ENCODE measurements at places on chromosomes 16 and 17. TPM values are rescaled to one million over a fixed set of nuclear protein-coding genes. Genes with fewer than 3 reads are reported as not detected.

The CRHR1 gene
- 0.17 TPM for total RNA-seq

The CBX2 gene
- total RNA-seq = 72.0 TPM

The DPEP2 gene
- not detected for total RNA-seq

DNA sequence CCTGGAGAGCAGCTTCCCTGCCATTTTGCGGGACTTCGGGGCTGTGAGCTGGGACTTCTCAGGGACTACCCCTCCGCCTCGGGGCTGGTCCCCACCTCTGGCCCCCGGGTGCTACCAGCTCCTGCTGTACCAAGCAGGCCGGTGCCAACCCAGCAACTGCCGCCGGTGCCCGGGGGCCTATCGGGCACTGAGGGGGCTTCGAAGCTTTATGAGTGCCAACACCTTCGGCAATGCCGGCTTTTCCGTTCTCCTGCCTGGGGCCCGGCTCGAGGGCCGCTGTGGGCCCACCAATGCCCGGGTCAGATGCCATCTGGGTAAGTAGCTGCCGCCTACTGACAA is 1.3 kb downstream of the ASPHD1 start:
- no peak for DNase-seq

- DNase-seq = no peak
These were observed 85.2 kb downstream of the GLG1 start for GRCh38 chr16:74521691-74522090.

DNA sequence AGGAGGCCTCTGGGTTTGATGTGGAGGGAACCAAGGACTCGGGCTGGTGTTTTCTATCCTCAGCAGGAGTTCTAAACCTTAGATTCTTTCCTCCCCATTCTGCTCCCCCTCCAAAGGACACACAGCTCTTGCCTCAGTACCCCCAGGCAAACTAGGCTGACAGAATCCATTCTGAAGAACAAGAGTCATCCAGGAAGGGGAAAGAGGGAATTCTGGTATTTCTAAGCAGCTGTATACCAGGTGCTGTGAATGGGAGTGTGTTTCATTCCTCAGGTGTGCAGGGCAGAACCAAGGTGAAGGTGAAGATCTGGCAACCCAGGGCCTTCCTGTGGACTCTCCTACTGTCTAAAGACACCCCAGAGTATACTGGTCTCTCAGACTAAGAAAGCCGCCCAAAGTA is 4.1 kb downstream of the INPP5K start:
- no peak for DNase-seq

GRCh38 chr17:57868007-57868909 is 18.4 kb upstream of the MRPS23 start:
- DNase-seq = no peak

DNA sequence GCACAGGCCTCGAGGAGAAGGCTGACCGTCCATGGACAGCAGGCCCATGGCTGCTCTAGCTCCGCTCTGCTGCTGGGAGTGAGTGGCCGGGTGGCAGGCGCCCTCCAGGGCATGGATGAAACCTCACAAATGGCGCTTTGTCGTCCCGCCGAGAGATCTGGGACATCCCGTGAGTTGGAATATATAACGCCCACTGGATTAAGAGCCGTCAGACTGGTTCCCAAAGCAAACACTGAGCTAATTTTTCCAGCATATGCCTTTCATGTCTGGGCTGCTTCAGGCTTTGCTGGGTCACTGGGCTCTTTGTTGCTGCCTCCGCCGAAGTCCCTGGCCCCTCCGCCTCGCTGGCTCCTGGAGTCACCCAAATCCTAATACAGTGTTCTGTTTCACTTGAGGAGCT is 266.3 kb downstream of the FOXL1 start:
- DNase-seq = no peak

DNA sequence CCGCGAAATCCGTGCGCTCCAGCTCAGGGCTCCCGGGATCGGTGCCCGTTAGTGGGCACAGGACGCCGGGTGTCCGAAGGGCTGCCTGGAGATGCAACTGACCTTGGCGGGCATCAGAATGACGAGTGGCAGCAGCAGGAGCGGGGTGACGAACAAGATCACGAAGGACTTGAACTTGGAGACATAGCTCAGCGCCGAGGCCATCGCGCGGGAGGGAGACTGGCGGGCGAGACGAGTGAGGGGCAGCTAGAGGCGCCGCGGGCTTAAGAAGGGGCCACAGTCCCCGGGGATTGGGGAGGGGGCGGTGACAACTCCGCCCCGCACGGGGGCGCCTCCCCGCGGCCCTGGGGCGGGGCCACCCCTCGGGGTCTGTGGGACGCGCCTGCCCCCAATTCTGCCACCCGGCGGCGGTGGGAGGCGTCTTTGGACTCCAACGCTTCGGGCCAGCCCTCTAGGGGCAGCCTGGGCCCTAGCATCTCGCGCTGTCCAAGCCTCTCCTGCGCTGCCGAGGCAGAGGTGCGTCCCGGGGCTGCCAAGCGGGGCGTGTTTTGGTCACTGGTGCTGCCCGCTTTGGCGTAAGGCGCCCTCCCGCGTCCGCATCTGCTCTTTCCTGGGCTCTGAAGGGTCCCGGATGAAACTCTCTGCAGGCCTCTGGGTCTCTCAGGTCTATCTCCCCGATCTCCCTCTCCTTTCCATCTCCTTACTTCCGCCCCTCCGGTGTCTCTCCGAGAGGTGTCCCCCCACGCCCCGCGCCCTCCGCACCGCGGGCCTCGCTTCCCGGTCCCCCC is at the start of gene SLC13A5:
TSS of gene SLC13A5 (minus strand) at position 240 of the 788 bp plus-strand sequence. CDS start at position 204, 36 bp downstream.
- no peak for DNase-seq

- no peak for DNase-seq
These were observed 540 bp upstream of the CD300LF start for GRCh38 chr17:74713171-74713755.

- DNase-seq = no peak
These were observed 31.3 kb downstream of the SLC39A11 start for GRCh38 chr17:73061161-73061560.

GRCh38 chr17:3959295-3959899 is 4.8 kb downstream of the ATP2A3 start:
- DNase-seq = no peak

- DNase-seq = no peak
These were observed 75.6 kb upstream of the PLCG2 start for GRCh38 chr16:81703177-81704155.

DNA sequence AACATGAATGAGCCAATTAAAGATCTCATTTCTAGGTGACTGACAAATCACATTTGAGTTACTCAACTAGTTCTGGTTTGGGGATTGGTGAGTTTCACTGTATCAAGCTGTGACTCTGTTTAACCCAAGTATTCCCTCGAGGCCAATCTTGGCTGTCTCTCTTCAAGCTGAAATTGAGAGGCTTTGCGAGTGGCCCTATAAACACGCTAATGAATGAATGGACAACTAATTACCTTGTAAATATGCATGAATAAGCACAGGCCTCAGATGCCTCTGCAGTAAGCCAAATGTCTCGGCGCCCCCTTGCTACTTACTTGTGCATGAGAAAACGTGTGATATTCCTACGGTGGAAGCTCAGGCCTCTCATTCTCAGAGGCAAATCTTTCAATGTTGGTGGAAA is 450.3 kb upstream of the PSMD7 start:
- no peak for DNase-seq

Data from type B pancreatic cell (in vitro differentiated cells).